Breast epithelium (tissue), 4 donors: ENCODE measurements at places on chromosomes 2 and 18. TPM values are rescaled to one million over a fixed set of nuclear protein-coding genes. Genes with fewer than 3 reads are reported as not detected.

The SERPINB10 gene
- 0.15 TPM for total RNA-seq

- no peak overlapping the region for H3K27ac ChIP-seq
- no peaks in the 10 kb centered on the region for H3K36me3 ChIP-seq
- no peaks in the 10 kb centered on the region for H3K4me1 ChIP-seq
- no peak overlapping the region for H3K4me3 ChIP-seq
- H3K27me3 ChIP-seq = no peaks in the 10 kb centered on the region
Measured at GRCh38 chr2:204654669-204655068, 109.4 kb downstream of the PARD3B start.

- H3K4me3 ChIP-seq = no peak overlapping the region
- no peaks in the 10 kb centered on the region for H3K36me3 ChIP-seq
- no peak overlapping the region for H3K27ac ChIP-seq
- DNase-seq = no peak
- no peaks in the 10 kb centered on the region for H3K27me3 ChIP-seq
- H3K4me1 ChIP-seq = no peaks in the 10 kb centered on the region
Measured at GRCh38 chr18:59593291-59593717, 103.9 kb downstream of the CCBE1 start.

DNA sequence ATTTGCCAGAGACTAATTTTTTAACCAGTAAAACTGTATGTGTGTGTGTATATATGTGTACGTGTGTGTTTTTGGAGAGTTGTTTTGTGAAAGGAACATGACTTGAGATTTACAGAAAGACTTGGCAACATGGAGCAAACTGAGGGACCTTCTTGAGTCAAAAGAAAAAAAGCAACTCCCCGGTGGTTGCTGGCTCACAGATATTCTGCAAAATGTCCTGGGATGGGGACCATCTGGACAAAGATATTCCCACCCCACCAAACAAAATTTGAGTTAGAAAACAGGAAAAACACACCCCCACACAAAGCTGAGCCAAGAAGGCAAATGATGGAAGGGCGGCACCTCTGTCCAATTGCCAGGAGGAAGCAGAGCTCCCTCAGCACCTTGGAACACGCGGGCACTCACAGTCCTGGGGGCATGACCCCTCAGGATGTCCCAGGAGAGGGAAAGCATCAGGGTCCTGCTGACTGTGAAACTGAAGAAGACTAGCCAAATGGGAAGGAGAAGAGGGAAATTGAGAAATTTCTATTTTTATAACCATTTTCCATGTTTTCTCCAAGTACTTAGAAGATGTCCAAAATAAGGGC, 290.2 kb upstream of the ACVR2A start:
- no peaks in the 10 kb centered on the region for H3K27me3 ChIP-seq
- H3K27ac ChIP-seq = no peak overlapping the region
- H3K4me3 ChIP-seq = no peak overlapping the region
- DNase-seq = no peak

DNA sequence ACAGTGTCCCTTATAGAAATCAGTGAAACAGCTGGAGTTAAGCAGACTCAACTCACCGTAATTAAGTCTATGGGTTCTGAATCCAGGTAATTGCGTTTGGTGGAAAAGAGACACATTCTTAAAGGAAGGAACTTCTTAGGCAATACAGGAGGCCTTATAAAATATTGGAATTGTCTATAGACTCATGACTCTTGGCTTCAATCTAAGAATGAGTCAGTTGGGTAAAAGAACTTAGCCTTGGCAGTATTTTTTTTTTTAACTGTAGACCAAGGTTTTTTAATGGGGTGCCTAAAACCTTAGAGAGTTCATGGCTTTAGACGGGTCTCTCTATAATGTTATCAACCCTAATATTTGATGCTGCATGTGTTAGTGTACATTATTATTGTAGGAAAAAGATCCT, 47.6 kb downstream of the CCDC85A start:
- DNase-seq = no peak
- H3K27ac ChIP-seq = no peak overlapping the region
- no peaks in the 10 kb centered on the region for H3K4me1 ChIP-seq
- no peaks in the 10 kb centered on the region for H3K27me3 ChIP-seq

GRCh38 chr2:861655-862354, 88.8 kb upstream of the SNTG2 start:
- no peak for DNase-seq
- H3K4me1 ChIP-seq = no peaks in the 10 kb centered on the region
- no peak overlapping the region for H3K4me3 ChIP-seq
- H3K27ac ChIP-seq = no peak overlapping the region
- no peaks in the 10 kb centered on the region for H3K36me3 ChIP-seq

GRCh38 chr2:62056341-62056740, 139.6 kb upstream of the B3GNT2 start:
- no peaks in the 10 kb centered on the region for H3K36me3 ChIP-seq
- no peaks in the 10 kb centered on the region for H3K4me1 ChIP-seq
- no peak for DNase-seq
- no peaks in the 10 kb centered on the region for H3K27me3 ChIP-seq
- H3K4me3 ChIP-seq = no peak overlapping the region

The MC4R gene
- total RNA-seq = not detected

- no peaks in the 10 kb centered on the region for H3K4me1 ChIP-seq
- no peak overlapping the region for H3K27ac ChIP-seq
- no peak for DNase-seq
- peaks cover 17% of the 10 kb centered on the region for H3K27me3 ChIP-seq
- H3K4me3 ChIP-seq = no peak overlapping the region
Measured at GRCh38 chr18:77862066-77862757, 612.6 kb downstream of the GALR1 start.

- no peaks in the 10 kb centered on the region for H3K27me3 ChIP-seq
- H3K4me1 ChIP-seq = no peaks in the 10 kb centered on the region
- H3K27ac ChIP-seq = no peak overlapping the region
- DNase-seq = no peak
- H3K36me3 ChIP-seq = no peaks in the 10 kb centered on the region
Measured at GRCh38 chr18:41391616-41392595, 563.1 kb upstream of the PIK3C3 start.
